ENCODE measurements at places on chromosomes 4 and X. TPM values are rescaled to one million over a fixed set of nuclear protein-coding genes. Genes with fewer than 3 reads are reported as not detected.
A peak's percentile ranks its signal among the peaks of the same experiment; 100 is the strongest.

Gene XKRX
- total RNA-seq, result 1.2 TPM

- H3K4me1 ChIP-seq, result peaks cover 4% of the 10 kb centered on the region
- no peak overlapping the region for H3K4me3 ChIP-seq
- peaks cover 8% of the 10 kb centered on the region for H3K27me3 ChIP-seq
- no peak for DNase-seq
Observed at GRCh38 chrX:55524487-55524886, 34.8 kb upstream of the USP51 start.

DNA sequence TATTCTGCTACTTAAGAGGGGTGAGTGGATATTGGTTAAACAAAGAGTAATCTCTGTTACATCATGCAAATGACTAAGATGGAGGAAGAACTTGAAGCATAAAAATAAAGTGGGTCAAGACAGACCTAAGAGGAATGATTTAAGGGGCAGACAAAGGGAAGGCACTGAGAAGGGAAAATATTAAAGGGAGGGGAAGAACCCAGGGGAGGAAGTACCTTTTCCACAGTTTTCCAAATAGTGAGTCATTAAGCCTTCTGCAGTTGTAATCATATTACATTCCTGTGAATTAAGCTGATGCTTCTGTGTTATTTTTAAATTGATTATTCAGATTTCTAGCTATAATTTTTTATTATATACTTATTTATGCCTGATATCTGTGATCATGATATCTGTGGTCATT lies 253.3 kb downstream of the CENPC start:
- H3K27ac ChIP-seq, result no peak overlapping the region
- H3K4me1 ChIP-seq, result peaks cover 11% of the 10 kb centered on the region
- H3K27me3 ChIP-seq, result peaks cover 3% of the 10 kb centered on the region
- peaks cover 15% of the 10 kb centered on the region for H3K36me3 ChIP-seq
- DNase-seq, result no peak

DNA sequence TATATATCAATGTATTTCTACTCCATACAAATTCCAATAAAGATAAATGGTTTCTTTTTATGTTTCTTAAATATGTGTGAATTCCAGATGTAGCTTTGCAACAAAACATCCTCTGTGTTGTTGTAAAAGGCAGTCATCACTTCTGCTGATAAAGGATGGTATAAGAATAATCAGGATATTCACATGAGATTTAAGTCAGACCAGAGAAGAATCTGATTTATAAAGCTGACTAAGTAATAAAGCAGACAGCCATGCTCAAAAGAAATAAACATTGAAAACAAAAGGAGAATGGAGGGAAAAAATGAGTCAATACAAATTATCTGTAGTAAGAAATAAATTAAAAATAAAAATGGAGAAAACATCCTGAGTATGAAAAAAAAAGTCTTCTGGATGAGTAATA lies 27.0 kb upstream of the SLC7A11 start:
- no peak overlapping the region for H3K4me3 ChIP-seq
- no peaks in the 10 kb centered on the region for H3K27me3 ChIP-seq
- DNase-seq, result no peak
- H3K4me1 ChIP-seq, result no peaks in the 10 kb centered on the region
- no peak overlapping the region for H3K27ac ChIP-seq
- no peaks in the 10 kb centered on the region for H3K36me3 ChIP-seq

GRCh38 chr4:10832806-10833628 lies 148.4 kb upstream of the CLNK start:
- no peak overlapping the region for H3K4me3 ChIP-seq
- peaks cover 61% of the 10 kb centered on the region for H3K36me3 ChIP-seq

DNA sequence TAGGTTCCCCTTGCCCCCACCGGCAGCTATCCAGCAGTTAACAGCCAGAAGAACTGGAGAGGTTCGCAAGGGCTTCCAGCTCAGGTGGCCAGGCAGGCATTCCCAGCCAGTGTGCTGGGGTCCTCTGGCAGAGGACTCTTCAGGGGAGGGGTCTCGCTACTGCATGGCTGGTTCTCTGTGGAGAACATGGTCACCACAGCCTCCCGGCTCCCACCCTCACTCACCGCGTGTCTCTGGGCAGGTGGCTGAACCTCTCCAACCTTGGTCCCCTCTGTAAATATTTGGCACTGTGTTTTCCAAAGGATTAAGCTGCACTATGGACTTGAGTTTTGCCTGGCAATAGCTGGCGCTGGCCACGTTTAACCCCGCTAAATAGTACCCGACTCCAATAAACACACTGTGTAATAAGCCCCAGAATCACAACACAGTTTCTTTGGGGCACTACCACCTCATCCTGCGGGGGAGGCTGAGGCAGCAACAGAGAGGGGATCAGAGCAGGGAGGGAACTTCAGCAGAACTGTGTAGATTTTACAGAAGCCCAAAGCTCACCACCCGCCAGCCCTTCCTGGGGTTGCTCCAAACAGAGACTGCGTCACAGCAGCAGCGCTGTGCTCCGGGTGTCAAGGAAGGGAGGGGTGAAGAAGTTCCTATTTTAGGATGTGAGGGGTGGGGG lies 15.2 kb downstream of the BCOR start:
- no peak for DNase-seq
- H3K4me3 ChIP-seq, result peak overlapping the region; percentile 36
- no peaks in the 10 kb centered on the region for H3K36me3 ChIP-seq
- H3K27me3 ChIP-seq, result peaks cover 27% of the 10 kb centered on the region
- H3K27ac ChIP-seq, result no peak overlapping the region
- peaks cover 78% of the 10 kb centered on the region for H3K4me1 ChIP-seq

DNA sequence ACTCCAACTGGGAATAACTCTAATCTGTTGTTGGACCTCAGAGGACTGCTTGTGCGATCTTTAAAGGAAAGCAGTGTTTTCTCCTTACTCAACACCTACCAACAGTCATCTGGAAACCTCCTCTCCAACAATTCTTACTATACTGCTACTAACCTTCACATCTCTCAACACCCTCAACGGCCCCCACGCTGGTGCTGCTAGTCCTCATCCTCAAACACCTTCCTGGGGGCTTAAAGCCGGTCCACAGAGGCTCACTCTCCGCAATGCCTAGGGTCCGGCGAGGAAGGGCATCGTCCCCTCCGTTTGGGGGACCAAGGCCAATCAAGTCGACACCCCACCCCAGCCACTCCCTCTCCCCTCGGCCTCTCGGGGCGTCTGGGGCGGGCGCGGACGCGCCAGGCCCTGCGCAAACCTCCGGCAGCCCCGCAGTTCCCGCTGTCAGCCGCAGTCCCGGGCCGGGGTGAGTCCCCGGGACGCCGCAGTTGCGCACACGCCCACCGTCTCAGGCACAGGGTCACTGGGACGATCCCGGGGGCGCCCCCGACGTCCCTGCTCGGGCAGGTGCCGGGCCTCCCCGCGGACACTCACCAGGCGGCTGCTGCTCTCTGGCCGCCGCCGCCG lies 418 bp downstream of the TAB3 start:
- no peaks in the 10 kb centered on the region for H3K36me3 ChIP-seq
- H3K4me3 ChIP-seq, result peak overlapping the region; percentile 78
- H3K4me1 ChIP-seq, result peaks cover 18% of the 10 kb centered on the region
- no peak overlapping the region for H3K27ac ChIP-seq

DNA sequence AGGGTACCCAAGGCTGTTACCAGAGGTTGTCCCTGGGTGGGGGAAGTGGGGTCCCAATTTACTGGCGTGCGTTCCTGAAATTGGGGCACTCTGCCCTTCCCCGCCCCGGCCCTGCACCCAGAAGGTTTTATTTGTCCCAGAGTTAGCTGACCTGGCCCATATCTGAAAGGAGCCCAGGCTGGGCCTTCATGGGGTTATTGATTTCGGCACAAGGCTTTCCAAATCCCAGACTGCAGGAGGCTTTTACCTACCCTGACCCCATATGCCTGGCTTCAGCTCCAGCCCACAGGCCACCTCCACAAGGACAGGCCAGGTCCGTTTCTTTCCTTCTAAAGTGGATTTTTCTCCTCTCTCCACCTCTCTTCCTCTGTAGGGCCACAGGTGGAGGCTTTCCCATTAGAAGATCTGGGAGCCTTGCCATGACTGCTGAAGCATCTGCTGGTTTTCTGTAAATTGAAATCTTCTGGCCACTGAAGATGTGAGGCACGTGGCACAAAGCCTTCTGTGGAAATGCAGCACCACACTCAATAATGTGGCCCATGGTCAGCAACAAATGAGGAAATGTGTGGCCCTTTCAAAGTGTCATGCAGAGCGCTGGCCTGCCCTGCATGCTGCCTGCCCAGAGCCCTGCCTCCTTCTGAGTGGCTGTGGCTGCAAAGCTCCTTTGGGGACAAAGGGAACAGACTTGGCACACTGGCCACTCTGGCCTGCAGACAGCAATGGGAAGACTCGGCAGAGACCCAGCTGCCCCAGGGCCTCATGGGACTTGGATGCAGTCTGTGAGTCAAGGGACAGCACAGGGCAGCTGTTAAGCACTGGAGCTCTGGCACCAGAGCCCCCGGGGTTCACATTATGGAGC lies 43.1 kb upstream of the MTM1 start:
- no peaks in the 10 kb centered on the region for H3K36me3 ChIP-seq
- H3K27ac ChIP-seq, result no peak overlapping the region
- no peaks in the 10 kb centered on the region for H3K27me3 ChIP-seq
- no peak overlapping the region for H3K4me3 ChIP-seq

Gene PAGE1
- total RNA-seq, result not detected

Gene MAGEE1
- total RNA-seq, result 7.3 TPM

Gene PHOX2B
- not detected for total RNA-seq

- no peaks in the 10 kb centered on the region for H3K4me1 ChIP-seq
- DNase-seq, result peak; percentile 26
- H3K4me3 ChIP-seq, result no peak overlapping the region
- H3K36me3 ChIP-seq, result no peaks in the 10 kb centered on the region
- H3K27me3 ChIP-seq, result no peaks in the 10 kb centered on the region
Observed at GRCh38 chr4:181046809-181047208, 1196.4 kb upstream of the TENM3 start.

Gene TEX13C
- 0.26 TPM for total RNA-seq

- no peak overlapping the region for H3K4me3 ChIP-seq
- H3K27ac ChIP-seq, result no peak overlapping the region
- H3K36me3 ChIP-seq, result no peaks in the 10 kb centered on the region
- DNase-seq, result no peak
Observed at GRCh38 chr4:78763251-78763650, 12.9 kb upstream of the BMP2K start.

DNA sequence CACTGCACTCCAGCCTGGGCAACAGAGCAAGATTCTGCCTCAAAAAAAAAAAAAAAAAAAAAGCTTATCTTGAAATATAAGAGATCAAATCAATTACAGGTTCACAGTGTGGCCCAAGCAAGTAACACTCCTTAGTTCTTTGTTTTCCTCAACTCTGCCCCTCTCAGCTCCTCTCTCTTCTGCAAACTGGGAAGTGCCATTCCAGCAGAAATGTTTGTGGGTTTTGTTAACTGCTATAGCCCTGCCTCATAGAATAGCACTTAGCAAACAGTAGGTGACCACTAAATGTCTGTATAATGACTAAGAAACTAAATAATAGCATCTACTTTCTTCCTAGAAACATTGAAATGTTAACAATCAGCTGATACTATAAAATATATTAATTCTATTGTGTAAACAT lies 160.0 kb upstream of the NAP1L5 start:
- no peaks in the 10 kb centered on the region for H3K36me3 ChIP-seq
- H3K4me3 ChIP-seq, result no peak overlapping the region
- H3K27me3 ChIP-seq, result no peaks in the 10 kb centered on the region
- no peak overlapping the region for H3K27ac ChIP-seq
- H3K4me1 ChIP-seq, result peaks cover 15% of the 10 kb centered on the region

- H3K27ac ChIP-seq, result no peak overlapping the region
- H3K4me1 ChIP-seq, result peaks cover 11% of the 10 kb centered on the region
- H3K36me3 ChIP-seq, result no peaks in the 10 kb centered on the region
Observed at GRCh38 chr4:55604996-55605395, 13.0 kb upstream of the PDCL2 start.

GRCh38 chr4:111210595-111210994 lies 587.7 kb upstream of the PITX2 start:
- DNase-seq, result no peak
- peak overlapping the region; percentile 63 for H3K27ac ChIP-seq
- peaks cover 35% of the 10 kb centered on the region for H3K4me1 ChIP-seq
- H3K36me3 ChIP-seq, result no peaks in the 10 kb centered on the region
- H3K4me3 ChIP-seq, result no peak overlapping the region

Gene UGT2B15
- total RNA-seq, result 0.25 TPM

- H3K27ac ChIP-seq, result no peak overlapping the region
- peaks cover 7% of the 10 kb centered on the region for H3K27me3 ChIP-seq
- no peak for DNase-seq
- no peaks in the 10 kb centered on the region for H3K36me3 ChIP-seq
Observed at GRCh38 chr4:3813151-3814052, 47.2 kb downstream of the ADRA2C start.

Gene SYNPO2
- 1.5 TPM for total RNA-seq

- no peak overlapping the region for H3K27ac ChIP-seq
- H3K4me3 ChIP-seq, result no peak overlapping the region
- H3K4me1 ChIP-seq, result peaks cover 1% of the 10 kb centered on the region
- H3K27me3 ChIP-seq, result no peaks in the 10 kb centered on the region
- no peaks in the 10 kb centered on the region for H3K36me3 ChIP-seq
Observed at GRCh38 chr4:165861363-165861762, 11.7 kb upstream of the TLL1 start.

Gene TENM3
- total RNA-seq, result 59.7 TPM

GRCh38 chrX:75625232-75625631 lies 102.4 kb upstream of the ZDHHC15 start:
- no peaks in the 10 kb centered on the region for H3K27me3 ChIP-seq
- H3K36me3 ChIP-seq, result no peaks in the 10 kb centered on the region
- no peak overlapping the region for H3K27ac ChIP-seq
- no peak overlapping the region for H3K4me3 ChIP-seq

- DNase-seq, result no peak
- H3K4me3 ChIP-seq, result no peak overlapping the region
- H3K4me1 ChIP-seq, result peaks cover 31% of the 10 kb centered on the region
- no peaks in the 10 kb centered on the region for H3K27me3 ChIP-seq
Observed at GRCh38 chrX:16610121-16610621, 39.8 kb upstream of the S100G start.

GRCh38 chr4:156594624-156595023 lies 377.0 kb downstream of the PDGFC start:
- H3K27me3 ChIP-seq, result no peaks in the 10 kb centered on the region
- DNase-seq, result no peak

DNA sequence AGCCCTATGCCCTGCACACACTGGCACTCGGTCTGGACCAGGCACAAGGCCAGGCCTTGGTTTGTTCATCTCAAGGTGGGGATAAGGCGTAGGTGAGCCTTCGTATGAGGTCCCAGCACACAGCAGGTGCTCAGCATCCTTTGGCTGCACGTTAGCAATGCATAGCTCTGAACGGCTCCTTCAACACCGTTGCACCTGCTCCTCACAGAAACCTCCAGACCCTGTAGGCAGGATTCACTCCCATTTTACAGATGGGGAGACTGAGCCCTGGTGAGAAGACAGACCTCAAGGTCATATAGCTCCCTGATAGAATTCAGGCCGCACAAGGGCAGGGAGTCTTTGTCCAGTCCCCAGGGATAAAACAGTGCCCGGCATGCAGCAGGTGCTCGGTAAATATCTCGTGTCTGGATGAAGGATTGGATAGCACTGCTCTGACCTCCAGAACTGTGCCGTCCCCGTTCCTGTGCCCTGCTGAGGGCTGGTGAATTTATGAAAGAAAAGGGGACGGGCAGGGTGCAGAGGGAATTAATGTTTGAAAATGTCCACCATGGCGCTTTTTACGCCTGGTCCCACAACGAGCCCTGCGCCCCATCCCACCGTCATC lies 2.4 kb downstream of the PPP2R2C start:
- H3K4me3 ChIP-seq, result peak overlapping the region; percentile 67
- peaks cover 58% of the 10 kb centered on the region for H3K27me3 ChIP-seq
- no peak for DNase-seq
- H3K4me1 ChIP-seq, result peaks cover 19% of the 10 kb centered on the region

Gene CXCL5
- 8.1 TPM for total RNA-seq

Gene SSX3
- not detected for total RNA-seq

- H3K36me3 ChIP-seq, result no peaks in the 10 kb centered on the region
- DNase-seq, result no peak
- no peaks in the 10 kb centered on the region for H3K4me1 ChIP-seq
Observed at GRCh38 chr4:89177807-89178206, 66.5 kb downstream of the TIGD2 start.

Gene TKTL2
- total RNA-seq, result not detected

Measured in WTC11 (cell line).